ENCODE measurements at places on chromosomes 2 and 18.

DNA sequence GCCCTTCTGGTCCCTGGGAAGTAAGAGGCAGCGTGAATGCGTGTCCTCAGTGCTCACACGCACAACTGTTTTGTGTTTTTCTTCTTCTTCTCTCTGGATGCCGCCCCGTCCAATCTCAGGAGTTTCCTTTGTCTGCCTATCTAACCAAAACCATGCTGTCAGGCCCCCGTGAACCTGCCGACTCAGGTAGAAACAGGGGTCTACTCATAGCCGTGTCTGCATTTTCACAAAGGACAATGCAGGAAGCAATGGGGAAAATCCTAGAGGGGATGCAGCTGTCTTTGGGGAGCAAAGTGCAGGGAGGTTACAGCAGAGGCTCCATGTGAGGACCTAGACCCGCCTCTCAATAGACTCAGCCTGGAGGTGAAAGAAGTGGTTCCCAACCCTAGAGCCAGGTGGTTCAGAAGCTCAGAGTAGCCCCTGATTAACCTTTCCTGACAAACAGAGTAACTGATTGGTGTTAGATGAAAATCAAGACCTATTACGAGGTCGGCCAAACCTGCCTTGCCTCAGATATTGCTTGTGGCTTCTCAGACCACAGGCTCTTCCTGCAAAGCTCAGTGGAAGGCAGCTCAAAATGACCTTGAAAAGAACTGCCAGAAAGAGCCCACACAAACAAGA, 49.3 kb downstream of the CD226 start:
- DNase-seq = no peak

GRCh38 chr2:163687217-163687616, 48.6 kb downstream of the FIGN start:
- no peak for DNase-seq

- DNase-seq = peak; percentile 34
These were observed 16.3 kb upstream of the RMND5A start for GRCh38 chr2:86703704-86704361.

GRCh38 chr2:158388159-158388558, 68.4 kb downstream of the CCDC148 start:
- no peak for DNase-seq

- no peak for DNase-seq
These were observed 20.8 kb upstream of the KCNK3 start for GRCh38 chr2:26671691-26672090.

DNA sequence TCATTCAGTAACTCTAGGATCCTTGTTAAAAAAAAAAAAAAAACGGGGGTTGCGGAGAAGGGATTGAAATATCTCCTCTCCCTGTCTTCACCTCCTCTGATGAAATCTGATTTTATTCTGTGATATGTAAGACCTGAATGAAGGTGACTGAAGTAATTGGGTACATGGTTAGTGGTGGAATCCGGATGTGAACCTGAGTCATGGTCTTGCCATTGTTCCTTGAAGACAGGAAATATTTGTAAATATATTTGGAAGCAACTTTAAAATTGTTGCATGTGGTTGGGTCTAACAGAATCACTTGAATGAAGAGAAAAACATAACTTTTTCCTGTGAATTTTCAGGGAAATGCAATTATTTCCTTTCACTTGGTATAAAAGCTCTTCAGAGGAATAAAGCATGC, 3.0 kb upstream of the IL1A start:
- DNase-seq = no peak

DNA sequence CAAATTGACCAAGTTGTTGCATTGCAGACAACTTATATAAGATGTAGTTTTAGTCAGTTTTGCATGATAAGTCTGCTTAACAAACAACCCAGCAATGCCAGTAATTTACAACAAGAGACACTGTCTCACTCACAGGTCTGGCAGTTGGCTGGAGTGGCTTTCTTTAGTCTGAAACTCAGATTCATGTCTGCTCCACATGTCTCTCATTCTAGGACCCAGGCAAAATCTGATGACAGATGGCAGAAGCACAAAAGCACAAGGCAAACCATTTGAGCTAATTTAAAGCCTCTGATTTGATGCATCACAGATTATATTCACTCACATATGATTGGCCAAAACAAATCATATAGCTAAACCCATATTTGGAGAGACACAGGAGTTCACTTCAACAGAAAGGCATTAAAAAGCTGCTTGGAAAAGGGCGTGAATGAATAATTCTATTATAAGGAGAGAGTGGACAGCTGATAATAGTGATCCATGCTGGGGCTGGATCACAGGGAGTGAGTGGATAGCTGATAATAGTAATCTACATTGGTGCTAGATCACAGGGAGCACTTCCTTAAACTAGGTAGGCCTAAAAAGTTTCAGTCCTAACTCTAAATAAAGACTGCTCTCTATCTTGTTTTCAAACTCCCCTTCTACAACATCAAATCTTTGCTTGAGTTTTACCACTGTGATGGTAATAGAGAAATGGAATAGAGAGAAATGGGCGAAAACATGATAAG, 593.2 kb upstream of the ZNF804A start:
- no peak for DNase-seq

GRCh38 chr18:40407909-40408308, 1547.1 kb upstream of the PIK3C3 start:
- peak; percentile 4 for DNase-seq

- peak; percentile 68 for DNase-seq
These were observed 774.9 kb downstream of the RNF144A start for GRCh38 chr2:7691961-7692656.

DNA sequence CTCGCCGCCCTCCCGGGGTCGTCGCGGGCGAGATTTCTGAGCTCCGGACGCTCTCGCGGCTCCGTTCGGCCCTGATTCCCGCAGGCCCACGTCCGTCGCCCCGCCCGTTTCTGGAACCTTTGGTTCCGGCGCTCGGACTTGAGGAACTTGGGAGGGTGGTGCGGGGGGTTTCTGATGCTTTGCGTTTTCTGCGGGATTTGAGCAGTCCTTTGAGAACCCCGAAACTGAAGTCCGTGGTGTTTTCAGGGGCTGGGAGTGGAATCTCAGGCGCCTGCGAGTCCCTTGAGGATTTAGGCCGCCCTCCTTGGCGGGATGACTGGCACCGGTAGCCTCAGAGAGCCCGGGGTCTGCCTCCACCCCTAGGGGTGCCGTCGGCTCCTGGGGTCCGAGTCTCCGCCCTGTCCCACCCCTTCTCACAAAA, 336 bp downstream of the THNSL2 start:
- peak; percentile 25 for DNase-seq

DNA sequence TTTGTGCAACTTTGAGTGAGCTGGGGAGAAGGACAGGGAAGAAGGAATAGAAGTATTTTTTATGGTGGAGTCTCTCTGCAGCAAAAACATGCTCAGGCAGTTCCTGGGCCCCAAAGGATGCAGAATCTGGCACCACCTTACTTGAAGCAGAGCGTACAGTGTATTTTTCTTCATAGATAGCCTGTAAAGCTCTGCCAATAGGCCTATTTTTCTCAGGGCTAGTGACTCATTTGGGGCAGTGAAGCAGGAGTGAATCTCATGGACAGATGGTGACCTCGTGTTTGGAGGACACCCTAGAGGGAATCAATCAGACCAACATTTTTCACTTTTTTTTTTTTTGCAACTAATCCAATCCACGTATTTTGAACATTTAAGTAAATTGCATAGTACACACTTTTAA, 268.1 kb upstream of the CXCR4 start:
- peak; percentile 64 for DNase-seq

- peak; percentile 95 for DNase-seq
These were observed 821 bp upstream of the EML6 start for GRCh38 chr2:54722641-54723040.

DNA sequence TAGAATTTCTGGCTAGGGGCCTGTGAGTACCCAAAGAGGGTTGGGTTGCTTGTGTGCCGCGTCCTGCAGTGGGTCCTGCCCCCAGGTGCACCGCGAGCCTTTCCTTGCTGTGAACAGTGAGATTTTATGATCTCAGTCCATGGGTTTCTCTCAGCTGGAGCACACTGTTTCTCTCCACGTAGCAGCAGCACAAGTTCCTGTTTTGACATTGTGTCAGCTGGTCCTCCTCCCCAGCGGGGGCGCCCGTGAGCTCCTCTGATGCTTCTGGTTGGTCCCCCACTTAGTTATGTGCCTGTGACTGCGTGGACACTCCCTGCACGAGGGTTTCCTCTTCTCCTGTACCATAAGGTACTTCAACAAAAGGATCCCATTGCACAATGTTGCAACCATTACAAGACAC, 29.8 kb downstream of the TSHZ1 start:
- no peak for DNase-seq

DNA sequence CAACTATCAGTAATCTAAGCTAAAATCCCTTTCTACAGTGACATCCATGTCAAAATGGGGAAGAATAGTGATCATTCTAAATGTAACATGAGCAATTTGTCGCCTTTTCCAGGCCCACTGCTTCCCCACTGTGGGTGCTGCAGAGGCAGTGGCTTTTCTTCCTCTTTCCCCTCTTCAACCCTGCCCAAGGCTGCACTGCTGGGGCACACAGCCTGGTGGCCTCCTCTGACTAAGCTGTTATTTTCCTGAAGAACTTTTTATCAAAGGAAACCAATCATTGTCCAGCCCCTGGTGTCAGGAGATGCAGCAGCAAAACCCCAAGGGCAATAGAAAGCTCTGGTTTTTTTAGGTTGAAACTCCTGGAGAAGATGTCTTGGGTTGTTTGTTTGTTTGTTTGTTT, 117.6 kb upstream of the KLF7 start:
- peak; percentile 23 for DNase-seq

DNA sequence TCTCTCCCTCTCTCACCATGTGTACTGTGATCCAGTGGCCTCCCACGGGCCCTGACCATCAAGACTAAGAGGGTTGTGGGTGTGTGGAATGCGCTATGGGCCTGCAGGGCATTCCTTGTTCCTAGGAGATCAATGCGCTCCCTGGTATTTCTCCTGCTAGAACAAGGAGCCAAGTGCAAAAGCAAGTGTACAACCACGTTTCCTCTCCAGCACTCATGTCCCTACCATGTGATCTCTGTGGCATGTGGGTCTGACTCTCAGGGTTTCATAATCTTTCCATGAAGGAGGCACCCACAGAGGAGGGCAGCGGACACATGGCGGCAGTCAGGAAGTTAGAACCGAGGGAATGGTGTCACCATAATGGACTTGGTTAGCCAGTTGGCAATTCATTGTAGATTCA, 91.4 kb downstream of the MAPK4 start:
- DNase-seq = no peak

GRCh38 chr2:144703852-144704708, 184.2 kb upstream of the ZEB2 start:
- DNase-seq = peak; percentile 90

- no peak for DNase-seq
These were observed 25.4 kb upstream of the REG3G start for GRCh38 chr2:79000008-79000576.

DNA sequence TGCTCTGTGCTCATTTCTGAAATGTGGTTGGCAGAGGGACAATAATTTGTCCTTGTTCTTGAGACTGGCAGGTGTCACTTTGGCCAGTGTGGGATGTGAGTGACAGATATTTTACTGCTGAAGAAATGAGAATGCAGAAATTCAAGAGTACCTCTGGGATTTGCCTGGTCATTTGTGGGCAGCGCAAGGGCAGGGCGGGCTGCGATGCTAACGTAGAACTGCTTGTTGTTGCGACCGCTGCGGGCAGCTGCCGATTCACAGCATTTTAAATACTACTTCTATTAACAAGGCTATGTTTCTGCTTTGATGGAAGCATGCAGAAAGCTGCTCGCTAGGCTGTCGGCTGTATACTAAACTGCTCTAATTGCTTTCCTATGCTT, 268.6 kb downstream of the FIGN start:
- peak; percentile 7 for DNase-seq

DNA sequence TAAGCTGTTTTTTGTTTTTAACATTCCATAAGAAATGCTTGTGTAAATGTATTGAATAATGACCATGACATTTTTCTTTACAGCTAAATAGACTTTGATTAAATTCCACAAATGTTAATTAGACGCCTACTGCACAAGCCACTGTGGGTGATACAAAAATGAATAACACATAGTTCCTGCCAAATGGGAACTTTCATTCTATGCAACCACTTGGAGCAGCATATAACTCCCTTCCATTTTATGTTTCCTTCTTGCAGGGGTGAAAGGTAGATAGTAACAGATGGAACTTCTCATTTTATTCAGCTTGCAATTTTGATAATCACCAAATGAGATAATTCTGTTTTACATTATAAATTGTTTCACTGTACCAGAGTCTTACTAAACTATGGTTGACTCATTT, 70.0 kb upstream of the THUMPD2 start:
- DNase-seq = no peak

- DNase-seq = no peak
These were observed 145.1 kb downstream of the KCNE4 start for GRCh38 chr2:223197046-223197445.

- no peak for DNase-seq
These were observed 40.5 kb upstream of the IL1R2 start for GRCh38 chr2:101951296-101951695.

- DNase-seq = no peak
These were observed 189.9 kb downstream of the INO80D start for GRCh38 chr2:205895981-205896655.

- no peak for DNase-seq
These were observed 39.2 kb downstream of the CRIM1 start for GRCh38 chr2:36394804-36395203.

DNA sequence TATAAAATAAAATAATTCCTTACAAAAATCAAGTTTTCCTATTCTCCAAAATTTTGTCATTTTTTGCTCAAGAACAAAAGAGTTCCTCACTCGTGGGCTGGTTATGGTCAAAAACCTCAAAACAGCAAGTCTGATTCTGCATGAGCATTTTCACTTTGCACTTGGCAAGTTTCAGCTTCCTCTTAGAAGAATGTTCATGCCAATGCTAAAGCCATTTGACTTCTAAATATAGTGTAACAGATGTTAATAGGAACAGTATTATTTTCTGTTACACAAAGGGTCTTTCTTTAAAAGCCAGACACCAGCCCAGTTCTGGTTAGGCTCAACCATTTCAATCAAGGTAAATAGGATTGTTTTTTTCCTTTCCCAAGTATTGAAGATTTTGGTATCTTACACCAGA, 261.3 kb upstream of the CCDC68 start:
- DNase-seq = no peak

DNA sequence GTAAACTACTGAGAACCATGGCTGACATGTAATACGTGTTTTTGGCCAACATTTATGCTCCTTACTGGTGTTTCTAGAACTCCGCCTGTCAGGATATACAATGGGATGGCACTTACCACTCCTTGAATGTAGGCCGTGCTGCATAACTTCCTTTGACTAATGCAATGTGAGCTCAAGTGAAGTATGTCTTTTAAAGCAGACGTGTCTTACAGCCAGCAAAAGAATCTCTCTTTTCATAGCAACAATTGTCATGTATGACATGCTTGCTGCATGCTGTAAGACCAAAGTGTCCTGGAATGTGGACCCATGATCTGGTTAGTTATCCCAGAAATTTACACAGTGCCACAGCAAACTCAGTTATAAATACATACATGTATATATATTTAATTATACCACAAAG, 1202.7 kb upstream of the PIK3C3 start:
- no peak for DNase-seq

Data from fibroblast of mammary gland (primary cell).